Lower lobe of right lung (tissue), 2 donors: ENCODE measurements at places on chromosomes 7 and 10. TPM values are rescaled to one million over a fixed set of nuclear protein-coding genes. Genes with fewer than 3 reads are reported as not detected.

GRCh38 chr7:23969443-23969842 is 259.4 kb downstream of the STK31 start:
- H3K4me1 ChIP-seq, result no peaks in the 10 kb centered on the region
- H3K36me3 ChIP-seq, result no peaks in the 10 kb centered on the region
- no peak overlapping the region for H3K4me3 ChIP-seq
- no peaks in the 10 kb centered on the region for H3K27me3 ChIP-seq

DNA sequence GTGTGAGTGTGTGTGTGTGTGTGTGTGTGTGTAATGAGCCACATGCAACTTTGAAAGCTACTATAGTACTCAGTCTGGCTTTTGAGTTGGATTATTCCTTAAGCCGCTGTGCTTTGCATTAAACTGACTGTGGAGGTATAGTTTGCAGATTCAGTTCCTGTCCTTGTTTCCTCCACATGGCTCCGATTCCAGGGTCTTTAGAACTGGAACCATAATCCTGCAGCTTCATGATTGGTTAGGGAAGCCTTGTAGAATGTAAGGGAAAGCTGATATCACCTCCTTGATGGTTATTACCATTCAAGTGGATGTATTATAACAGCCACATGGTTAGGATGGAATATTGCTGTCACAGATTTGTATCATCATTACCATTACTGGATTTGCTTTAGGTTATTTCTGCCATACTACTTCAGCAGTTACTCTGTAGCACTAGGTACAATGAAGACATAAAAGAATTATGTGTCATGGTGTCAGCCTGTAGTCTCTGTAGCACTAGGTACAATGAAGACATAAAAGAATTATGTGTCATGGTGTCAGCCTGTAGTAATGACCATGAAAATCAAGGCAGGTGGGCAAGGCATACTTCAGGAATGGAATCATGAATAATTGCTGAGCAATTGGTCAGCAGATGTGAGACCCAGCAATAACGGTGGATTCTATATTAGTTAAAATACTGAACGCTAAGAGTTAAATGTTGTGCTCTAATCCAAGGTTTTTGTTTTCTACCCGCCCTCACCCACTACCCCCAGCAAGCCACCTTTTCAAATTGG is 275.1 kb upstream of the FZD1 start:
- no peak for DNase-seq
- H3K36me3 ChIP-seq, result peaks cover 3% of the 10 kb centered on the region
- no peak overlapping the region for H3K4me3 ChIP-seq
- H3K4me1 ChIP-seq, result no peaks in the 10 kb centered on the region
- no peak overlapping the region for H3K27ac ChIP-seq
- no peaks in the 10 kb centered on the region for H3K27me3 ChIP-seq

- DNase-seq, result no peak
- H3K27me3 ChIP-seq, result no peaks in the 10 kb centered on the region
- no peaks in the 10 kb centered on the region for H3K36me3 ChIP-seq
Measured at GRCh38 chr7:33243319-33243881, 114.0 kb downstream of the BBS9 start.

DNA sequence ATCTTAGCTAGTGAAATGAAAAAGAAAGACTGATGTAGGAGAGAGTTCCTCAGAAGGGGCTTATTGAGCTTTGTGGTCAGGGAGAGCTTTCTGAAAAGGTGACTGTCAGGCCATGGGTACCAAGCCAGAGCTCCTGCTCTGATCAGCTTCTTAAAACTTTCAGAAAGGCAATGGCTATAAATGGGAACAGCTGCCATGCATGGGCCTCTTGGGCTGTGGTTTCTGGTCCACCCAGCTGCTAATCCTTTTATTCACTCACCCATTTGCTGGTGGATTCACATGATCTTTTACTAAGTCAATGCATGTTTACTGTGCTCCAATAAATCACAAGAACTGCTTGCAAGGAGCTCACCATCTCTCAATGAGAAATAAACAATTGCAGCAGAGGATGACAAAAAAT is 60.1 kb upstream of the ZPBP start:
- no peak overlapping the region for H3K27ac ChIP-seq
- no peaks in the 10 kb centered on the region for H3K36me3 ChIP-seq
- no peak overlapping the region for H3K4me3 ChIP-seq
- no peaks in the 10 kb centered on the region for H3K4me1 ChIP-seq
- DNase-seq, result no peak
- H3K27me3 ChIP-seq, result no peaks in the 10 kb centered on the region

IL6 gene
- total RNA-seq, result 8.2 TPM

GRCh38 chr10:28620251-28620650 is 57.1 kb upstream of the BAMBI start:
- peaks cover 49% of the 10 kb centered on the region for H3K36me3 ChIP-seq
- H3K27ac ChIP-seq, result no peak overlapping the region
- no peaks in the 10 kb centered on the region for H3K27me3 ChIP-seq
- no peak overlapping the region for H3K4me3 ChIP-seq

LOXL4 gene
- 4.5 TPM for total RNA-seq

- no peak overlapping the region for H3K27ac ChIP-seq
- H3K27me3 ChIP-seq, result no peaks in the 10 kb centered on the region
Measured at GRCh38 chr7:29972315-29972669, 17.3 kb downstream of the SCRN1 start.

DNA sequence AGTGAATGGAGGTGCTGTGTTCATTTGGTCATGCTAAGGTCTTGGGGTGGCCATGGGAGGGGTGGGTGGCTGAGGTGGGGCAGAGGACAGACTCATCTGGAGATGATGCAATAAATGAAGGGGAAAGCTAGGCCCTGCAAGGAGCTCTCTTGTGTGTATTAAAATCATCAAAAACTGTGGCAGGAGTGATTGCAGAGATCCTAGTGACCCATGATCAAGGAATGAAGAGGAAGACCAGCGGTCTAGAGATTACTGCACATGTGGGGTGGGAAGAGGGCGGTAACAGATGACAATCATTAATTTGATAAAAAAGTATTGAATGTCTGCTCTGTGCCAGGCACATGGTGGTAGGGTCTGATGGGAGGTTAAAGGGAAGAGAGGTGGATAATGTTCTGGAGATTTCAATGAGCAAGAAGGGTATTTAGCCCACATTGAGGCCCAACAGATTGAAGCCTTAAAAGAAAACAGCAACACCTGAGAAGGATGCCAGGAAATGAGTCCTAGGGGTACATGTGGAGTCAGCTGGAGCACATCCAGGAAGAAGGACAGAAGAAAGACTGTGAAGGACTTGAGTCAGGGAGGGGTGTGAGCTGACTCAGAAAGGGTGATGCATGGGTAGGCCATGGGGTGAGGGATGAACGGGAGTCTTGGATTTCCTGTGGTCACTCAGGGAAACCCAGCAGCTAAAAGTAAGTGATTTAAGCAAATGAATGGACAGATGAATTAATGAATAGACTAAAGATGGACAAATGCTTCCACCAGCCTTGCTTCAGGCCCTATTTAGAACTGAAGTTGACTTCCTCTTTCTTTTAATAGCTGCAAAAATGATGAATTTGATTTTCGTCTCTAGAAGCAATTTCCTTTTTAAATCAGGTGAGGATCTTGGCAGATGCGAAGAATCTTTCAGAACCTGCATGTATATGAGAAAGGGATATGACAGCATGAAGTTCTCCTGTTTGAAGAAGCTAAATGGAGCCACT is 83.1 kb upstream of the IGFBP3 start:
- no peak for DNase-seq
- H3K4me3 ChIP-seq, result no peak overlapping the region
- H3K4me1 ChIP-seq, result no peaks in the 10 kb centered on the region
- H3K27me3 ChIP-seq, result no peaks in the 10 kb centered on the region
- no peak overlapping the region for H3K27ac ChIP-seq

DNA sequence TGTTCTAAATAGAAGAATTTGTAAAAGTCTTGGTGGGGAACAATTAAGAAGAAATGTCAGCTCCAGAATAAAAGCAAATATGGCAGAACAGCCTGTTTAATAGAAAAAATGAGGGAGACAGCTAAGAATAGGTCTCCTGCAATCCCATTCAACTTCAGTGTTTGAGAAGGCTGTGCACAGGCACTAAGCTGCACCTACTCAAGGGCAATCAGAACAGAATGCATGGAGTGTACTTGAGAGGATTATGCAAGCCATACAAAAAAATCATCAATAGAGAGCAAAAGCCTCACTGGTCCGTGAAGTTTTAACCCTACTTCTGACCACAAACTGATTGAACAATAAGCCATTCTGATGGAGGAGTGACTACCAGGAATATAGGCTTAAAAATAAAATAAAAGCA is 690.7 kb upstream of the PCDH15 start:
- H3K27me3 ChIP-seq, result no peaks in the 10 kb centered on the region
- DNase-seq, result no peak
- H3K4me1 ChIP-seq, result no peaks in the 10 kb centered on the region
- no peak overlapping the region for H3K4me3 ChIP-seq
- no peak overlapping the region for H3K27ac ChIP-seq

CNNM2 gene
- total RNA-seq, result 12.1 TPM

GRCh38 chr10:102988404-102989314 is 70.6 kb downstream of the CNNM2 start:
- no peak for DNase-seq
- H3K4me3 ChIP-seq, result no peak overlapping the region
- H3K4me1 ChIP-seq, result no peaks in the 10 kb centered on the region
- no peaks in the 10 kb centered on the region for H3K36me3 ChIP-seq

TMEM26 gene
- 1.1 TPM for total RNA-seq

STEAP1 gene
- 8.2 TPM for total RNA-seq

GRCh38 chr7:12722136-12722535 is 34.7 kb downstream of the ARL4A start:
- H3K4me3 ChIP-seq, result no peak overlapping the region
- H3K4me1 ChIP-seq, result peaks cover 16% of the 10 kb centered on the region
- no peak overlapping the region for H3K27ac ChIP-seq

DNA sequence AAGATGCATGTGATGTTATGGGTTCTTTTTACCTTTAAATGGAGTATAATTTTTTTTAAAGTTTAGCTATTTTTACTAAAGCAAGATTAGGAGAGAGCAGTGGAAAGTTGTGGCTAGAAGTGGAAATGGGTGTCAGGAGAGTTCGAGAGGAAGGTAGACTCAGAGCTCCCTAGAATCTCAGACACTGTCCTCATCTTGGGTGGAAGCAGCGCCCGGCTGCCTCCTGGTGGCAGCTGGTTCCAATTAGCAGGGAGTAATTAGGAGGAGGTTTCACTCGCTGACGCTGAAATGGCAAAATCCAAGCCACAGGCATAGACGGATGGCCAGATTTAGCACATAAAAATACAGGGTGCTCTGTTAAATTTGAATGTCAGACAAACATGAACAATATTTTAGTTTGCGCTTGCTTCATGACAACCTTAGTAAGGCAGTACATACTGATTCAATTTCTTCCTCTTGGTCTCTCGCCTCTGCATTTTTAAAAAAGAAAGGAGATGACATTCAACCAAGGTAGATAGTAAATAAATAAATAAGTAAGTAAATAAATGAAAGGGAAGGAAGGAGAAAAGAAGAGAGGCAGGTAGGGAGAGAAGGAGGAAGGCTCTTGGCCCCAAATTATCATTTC is 58.5 kb downstream of the LGI1 start:
- H3K36me3 ChIP-seq, result no peaks in the 10 kb centered on the region
- peaks cover 10% of the 10 kb centered on the region for H3K27me3 ChIP-seq
- H3K4me1 ChIP-seq, result no peaks in the 10 kb centered on the region
- no peak overlapping the region for H3K27ac ChIP-seq
- no peak overlapping the region for H3K4me3 ChIP-seq

DNA sequence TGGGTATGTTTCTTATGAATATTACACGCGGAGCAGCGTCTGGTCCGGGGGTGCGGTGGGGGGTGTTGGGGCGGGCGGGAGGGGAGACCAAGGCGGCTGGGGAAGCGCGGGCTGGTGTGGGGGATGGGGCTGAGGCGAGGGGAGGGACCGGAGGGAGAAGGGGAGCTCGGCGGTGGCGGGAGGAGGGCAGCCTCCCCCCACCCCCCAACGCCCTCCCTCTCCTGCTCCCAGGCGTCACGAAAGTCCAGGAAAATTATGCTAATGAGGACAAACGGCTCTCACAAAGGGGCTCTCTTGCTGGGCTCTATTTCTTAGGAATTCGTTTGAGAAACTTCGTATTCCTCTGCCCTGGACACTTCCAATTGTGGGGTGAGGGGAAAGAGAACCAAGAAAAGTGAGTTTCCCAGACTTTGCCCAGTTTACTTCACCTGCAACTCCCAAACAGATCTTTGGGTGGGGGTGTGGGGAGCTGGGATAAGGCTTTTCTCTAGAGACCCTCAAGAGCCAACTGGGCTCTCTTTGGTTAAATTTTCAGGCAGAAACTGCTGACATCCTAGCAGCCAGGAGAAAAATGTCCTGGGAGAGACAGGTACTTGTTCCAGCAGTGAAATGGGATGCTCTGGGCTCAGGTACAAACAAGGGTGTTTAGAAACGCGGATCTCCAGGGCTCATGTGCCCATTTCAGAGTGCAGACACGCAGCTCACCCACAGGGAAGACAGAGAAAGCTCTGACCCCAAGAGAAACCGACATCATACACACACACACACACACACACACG is 11.7 kb upstream of the HOXA2 start:
- peak overlapping the region; percentile 54 for H3K4me3 ChIP-seq
- peak overlapping the region; percentile 89 for H3K27ac ChIP-seq
- peaks cover 9% of the 10 kb centered on the region for H3K27me3 ChIP-seq
- H3K36me3 ChIP-seq, result no peaks in the 10 kb centered on the region
- peaks cover 28% of the 10 kb centered on the region for H3K4me1 ChIP-seq
